ENCODE measurements at places on chromosomes 3 and 15. TPM values are rescaled to one million over a fixed set of nuclear protein-coding genes. Genes with fewer than 3 reads are reported as not detected.

- DNase-seq, result no peak
Measured at GRCh38 chr3:131717493-131717892, 214.7 kb upstream of the MRPL3 start.

The CRYGS gene
- 2.5 TPM for total RNA-seq

DNA sequence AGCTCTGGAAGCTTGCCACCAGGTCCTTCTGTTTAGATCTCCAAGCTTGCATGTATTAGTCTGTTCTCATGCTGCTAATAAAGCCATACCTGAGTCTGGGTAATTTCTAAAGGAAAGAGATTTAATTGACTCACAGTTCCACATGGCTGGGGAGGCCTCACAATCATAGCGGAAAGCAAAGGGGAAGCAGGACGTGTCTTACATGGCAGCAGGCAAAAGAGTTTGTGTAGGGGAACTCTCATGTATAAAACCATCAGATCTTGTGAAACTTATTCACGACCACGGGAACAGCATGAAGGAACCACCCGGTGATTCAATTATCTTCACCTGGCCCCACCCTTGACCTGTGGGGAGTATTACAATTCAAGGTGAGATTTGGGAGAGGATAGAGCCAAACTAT is 147.0 kb upstream of the PROK2 start:
- no peak for DNase-seq

- peak; percentile 20 for DNase-seq
Measured at GRCh38 chr3:14890476-14890875, 56.9 kb upstream of the NR2C2 start.

The RBMS3 gene
- total RNA-seq, result 1.6 TPM

GRCh38 chr15:50066202-50066601 is 52.8 kb downstream of the ATP8B4 start:
- DNase-seq, result peak; percentile 22

The KPNA4 gene
- 44.9 TPM for total RNA-seq

The STAB1 gene
- total RNA-seq, result 0.14 TPM

DNA sequence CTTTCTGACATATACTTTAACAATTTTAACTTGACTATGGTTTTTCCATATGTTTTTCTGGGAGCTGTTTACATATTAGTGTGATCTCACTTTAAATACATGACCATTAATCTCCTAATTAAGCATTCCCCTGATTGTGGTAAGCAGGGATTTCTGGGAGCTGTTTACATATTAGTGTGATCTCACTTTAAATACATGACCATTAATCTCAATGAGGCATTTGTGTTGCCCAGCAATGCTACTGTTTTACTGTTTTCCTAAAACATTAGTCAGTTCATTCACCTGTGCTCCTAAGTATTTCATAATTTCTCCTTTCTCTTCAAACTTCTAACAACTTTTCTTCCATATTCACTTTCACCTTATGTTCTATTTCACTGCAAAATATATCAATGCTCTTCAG is 3.6 kb upstream of the GRAMD1C start:
- DNase-seq, result no peak

GRCh38 chr3:166446291-166446690 is 609.1 kb upstream of the BCHE start:
- no peak for DNase-seq

- no peak for DNase-seq
Measured at GRCh38 chr3:143855183-143855582, 6.9 kb upstream of the SLC9A9 start.

- DNase-seq, result peak; percentile 34
Measured at GRCh38 chr15:50883903-50884302, 24.6 kb upstream of the AP4E1 start.

GRCh38 chr15:21260966-21261395 is 179.3 kb downstream of the POTEB3 start:
- DNase-seq, result no peak
